Bronchial epithelial cell (primary cell): ENCODE measurements at places on chromosomes 1 and 21. TPM values are rescaled to one million over a fixed set of nuclear protein-coding genes. Genes with fewer than 3 reads are reported as not detected.

- no peak for DNase-seq
Measured at GRCh38 chr1:219906924-219907771, 21.2 kb downstream of the SLC30A10 start.

GRCh38 chr1:67166196-67166595, at the start of gene IL23R:
IL23R (plus strand) TSS chr1:67166454; CDS start chr1:67168121, 1,667 bp downstream.
- no peak for DNase-seq

DNA sequence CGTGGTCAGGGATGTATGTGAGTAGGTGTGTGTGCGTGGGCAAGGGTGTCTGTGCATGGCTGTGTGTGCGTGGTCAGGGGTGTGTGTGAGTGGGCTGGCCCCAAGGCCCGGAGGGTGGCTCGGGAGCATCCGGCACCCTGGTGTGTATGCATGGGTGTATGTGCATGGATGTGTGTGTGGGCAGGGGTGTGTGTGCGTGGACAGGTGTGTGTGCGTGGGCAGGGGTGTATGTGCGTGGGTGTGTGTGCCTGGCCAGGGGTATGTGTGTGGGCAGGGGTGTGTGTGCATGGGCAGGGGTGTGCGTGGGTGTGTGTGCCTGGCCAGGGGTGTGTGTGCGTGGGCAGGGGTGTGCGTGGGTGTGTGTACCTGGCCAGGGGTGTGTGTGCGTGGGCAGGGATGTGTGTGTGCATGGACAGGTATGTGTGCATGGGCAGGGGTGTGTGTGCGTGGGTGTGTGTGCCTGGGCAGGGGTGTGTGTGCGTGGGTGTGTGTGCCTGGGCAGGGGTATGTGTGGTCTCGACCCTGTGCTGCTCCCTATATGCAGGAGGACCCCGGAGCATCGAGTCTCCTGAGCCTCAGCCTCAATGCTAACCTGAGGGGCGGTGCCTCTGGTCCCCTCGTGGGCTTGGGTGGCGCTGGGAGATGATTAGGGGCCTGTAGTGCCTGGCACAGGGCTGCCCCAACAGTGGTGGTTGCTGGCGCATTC, 16.3 kb downstream of the ARHGEF16 start:
- DNase-seq = no peak

DNA sequence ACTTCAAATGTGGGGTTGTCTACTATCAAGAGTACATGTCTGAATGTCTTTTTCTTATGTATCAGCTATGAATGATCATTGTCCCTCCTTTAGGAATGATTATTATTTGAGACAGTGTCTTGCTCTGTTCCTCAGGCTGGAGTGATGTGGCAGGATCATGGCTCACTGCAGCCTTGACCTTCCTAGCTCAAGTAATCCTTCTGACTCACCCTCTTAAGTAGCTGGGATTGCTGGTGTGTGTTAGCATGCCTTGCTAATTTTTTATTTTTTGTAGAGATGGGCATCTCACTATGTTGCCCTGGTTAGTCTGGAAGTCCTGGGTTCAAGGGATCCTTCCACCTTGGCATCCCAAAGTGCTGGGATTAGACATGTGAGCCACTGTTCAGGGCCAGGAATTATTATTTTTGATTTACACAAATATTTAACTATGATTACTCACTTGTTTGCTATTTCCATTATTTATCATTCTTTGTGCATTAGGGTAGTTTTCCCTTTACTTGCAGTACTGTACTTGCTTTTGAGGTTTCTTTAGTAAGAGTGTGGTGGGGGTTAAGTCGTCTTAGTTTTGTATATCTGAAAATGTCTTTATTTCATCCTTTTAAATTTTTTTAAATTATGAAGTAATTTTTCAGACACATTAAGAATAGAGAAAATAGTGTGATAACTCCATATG, 12.8 kb downstream of the S100A7 start:
- DNase-seq = peak; percentile 79

DNA sequence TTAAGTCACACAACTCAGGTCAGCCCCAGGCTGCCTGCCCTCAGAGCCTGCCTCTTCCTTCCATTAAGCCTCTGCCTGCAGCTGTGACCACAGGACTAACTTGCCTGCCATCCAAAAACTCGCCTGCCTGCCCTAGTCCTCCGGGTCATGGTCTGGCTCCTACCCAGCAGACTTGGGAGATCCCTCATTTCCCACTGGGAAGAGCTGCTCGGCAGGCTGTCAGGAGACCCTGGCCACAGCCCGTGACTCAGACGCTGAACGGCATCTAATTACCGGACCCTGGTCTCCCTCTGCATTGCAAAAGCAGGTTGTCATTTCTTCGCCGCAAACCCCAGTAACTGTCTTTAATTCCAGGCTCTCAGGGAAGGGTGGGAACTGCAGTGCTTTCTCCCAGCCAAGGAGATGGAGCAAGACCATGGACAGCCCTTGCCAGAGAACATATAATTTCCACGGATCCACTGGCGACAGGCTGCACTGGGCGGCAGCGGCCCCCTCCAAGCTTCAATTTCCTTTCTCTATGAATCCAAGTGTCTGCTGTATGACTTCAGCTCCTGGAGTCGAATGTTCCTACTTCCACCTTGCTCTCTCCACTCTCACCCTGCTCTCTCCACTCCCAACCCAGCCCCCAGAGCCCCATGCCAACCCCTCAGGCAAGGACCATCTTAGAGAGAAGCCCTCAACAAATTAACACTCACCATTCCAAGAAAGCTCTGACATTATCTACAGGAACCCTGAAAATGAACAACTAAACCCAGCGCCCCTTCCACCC, 20.4 kb downstream of the OLFML2B start:
- DNase-seq = no peak

DNA sequence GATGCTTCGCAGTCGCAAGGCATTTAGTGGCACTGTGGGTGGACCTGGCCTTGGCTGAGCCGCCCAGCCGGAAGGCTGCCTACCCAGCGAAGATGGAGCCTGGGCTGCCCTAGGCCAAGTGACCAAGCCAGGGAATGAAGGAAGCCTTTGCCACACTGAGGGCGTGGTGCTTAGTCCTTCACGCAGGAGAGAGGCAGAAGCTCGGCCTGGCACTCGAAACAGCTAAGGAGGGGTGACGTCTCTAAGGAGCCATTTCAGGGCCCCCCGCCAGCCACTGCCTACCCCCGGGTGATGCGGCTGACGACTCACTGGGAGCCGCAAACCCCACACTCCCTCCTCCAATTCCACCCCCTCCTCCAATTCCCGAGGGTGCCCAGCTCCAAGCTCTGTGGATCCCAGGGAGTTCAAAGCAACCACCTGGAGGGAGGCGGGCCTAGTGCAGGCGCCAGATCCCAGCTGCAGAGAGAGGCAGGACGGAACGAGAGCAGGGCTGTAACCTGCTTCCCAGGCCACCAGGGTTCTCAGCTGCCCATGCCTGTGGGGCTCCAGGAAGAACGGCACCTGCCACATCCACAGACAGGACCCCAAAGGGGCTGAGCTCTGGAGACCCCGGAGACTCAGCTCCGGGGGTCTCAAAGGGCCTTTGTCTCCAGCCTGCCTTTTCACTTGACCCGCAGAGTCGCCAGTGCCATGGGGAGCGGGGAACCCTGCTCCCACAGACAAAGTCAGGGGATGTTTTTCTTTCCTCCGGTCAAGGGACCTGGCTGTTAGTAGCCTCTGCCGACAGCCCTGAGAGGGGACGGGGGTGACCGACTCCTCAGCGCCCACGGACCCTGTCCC, 75.8 kb downstream of the ARHGEF16 start:
- no peak for DNase-seq

DNA sequence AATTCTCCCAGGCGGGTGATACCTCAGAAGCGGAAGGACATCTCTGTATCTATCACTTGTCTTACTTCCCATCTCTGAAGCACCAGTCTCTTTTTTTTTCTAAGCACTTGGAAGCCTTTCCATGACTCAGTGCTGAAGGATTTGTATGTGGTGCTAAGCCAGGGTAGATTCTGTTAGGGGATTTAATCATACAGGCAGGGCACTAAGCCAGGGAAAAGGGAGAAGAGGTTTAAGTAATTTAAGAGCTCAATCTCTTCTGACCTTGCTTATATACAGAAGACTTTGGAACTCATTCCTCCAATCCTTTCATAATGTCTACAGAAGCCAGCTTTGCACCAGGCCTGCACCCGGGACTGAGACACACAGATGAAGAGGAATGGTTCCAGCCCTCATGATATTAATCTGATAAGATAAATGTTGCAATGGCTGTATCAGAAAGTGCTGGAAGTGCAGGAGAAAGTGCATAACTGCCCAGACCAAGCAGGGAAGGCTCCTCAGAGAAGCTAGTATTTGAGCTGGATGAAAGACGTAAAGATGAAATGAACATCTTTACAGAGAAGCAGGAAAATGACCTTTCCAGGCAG, 11.0 kb downstream of the FAM163A start:
- DNase-seq = peak; percentile 58

DNA sequence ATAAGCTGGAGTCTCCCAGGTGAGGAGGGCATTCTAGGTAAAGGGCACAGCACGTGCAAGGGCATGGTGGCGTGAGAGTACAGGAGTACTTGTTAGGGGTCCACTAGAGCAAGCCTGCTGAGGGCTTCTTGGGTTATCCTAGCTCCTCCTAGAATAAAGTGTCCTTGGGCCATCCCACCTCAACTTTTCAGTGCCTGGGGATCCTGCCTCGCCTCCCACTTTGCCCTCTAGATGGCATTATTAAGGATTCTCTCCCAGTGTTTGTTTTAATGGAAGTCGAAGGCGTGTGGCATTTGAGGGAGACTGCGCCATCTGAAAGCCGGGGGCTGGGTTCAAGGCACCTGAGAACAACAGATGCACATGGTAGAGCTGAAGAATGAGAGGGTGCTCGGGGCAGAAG, 74.5 kb upstream of the SELENON start:
- no peak for DNase-seq

DNA sequence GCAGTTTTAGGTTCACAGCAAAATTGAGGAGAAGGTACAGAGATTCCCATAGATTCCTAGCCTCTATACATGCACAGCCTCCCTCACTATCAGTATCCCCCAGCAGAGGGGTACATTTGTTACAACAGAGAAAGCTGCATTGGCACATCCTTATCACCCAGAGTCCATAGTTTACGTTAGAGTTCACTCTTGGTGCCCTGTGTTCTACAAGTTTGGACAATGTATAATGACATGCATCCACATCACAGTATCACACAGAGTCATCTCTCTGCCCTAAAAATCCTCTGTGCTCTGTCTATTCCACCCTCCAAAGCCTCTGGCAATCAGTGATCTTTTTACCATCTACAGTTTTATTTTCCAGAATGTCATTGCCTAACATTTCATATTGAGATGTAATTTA, 22.3 kb upstream of the RGS16 start:
- DNase-seq = peak; percentile 32

DNA sequence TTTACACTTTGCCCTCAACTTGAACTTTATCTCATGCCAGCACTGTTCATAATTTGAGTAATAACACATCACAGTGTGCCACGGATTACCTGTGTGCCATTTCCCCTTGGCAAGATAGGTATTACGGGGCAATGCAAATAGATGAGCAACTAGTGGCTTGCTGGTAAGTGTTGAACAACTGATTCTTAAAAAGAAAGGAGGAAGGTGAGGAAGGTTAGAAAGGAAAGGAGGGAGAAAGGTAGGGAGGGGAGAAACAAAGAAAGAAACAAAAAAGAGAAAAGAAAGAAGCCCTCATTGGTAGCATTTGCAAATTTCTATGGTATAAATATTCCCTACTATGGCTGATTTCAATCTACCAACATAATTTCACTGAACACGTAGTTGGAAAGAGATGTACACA, 118.2 kb upstream of the OLIG2 start:
- DNase-seq = no peak

DNA sequence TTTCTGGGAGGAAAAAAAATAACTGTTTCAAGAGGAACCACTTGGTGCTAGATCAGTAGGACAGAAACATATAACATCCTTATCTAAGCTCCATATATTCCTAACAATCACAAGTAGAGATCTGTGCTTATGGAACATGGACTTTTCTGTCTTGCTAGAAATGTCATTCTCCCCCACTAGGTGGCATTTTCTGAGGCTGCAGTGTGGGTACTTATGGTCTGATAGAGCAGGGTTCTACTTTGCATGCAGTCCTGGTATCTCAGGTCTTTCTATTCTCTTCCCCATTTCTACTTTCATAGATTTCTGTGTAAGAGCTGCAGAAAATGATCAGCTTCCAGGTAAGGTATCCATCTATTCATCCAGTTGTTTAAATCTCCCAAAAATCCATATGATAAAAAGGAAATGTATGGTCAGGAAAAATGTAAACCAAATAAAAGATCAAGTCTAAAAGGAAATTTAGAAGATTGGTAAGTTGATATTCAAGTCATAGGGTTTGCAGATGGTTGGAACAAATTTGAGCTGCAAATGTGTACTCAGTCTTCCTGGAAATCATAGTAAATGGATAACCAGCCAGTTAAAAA, 1.5 kb downstream of the ZNF684 start:
- DNase-seq = peak; percentile 61

DNA sequence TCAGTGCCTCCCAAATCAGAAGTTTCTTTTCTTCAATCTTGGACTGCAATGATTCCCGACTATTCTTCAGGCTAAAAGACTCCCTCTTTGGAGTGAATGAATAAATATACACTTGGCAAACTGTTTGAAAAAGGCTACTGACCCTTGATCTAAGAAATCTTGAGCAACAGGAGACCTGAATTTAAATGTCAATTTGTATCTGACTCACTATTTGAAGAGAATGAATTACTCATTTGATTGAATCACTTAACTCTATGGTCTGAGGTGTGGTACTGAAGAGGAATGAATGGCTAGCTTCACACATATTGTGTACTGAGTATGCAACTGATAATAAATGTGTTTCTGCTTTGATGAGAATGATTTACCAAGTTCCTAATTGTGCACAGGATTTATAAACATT, 4.6 kb upstream of the SMG7 start:
- DNase-seq = peak; percentile 94

DNA sequence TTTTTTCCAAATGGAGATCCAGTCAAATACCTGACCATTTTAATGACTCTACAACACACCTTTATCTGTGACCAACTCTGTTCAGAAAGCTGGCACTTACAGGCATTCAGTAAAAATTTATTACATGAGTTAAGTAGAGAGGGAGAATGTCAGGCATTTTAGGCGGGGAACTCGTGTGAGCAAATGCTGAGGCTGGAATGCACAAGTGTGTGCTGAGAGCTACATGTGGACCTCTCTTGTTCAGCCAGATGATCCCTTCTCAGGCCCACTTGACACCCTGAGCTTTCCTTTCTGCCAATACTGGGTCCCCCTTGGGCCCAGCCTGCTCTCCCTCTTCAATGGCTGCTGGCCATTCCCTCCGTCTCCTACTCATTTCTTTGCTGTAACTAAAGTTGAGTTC, 11.7 kb downstream of the PPIH start:
- DNase-seq = no peak

DNA sequence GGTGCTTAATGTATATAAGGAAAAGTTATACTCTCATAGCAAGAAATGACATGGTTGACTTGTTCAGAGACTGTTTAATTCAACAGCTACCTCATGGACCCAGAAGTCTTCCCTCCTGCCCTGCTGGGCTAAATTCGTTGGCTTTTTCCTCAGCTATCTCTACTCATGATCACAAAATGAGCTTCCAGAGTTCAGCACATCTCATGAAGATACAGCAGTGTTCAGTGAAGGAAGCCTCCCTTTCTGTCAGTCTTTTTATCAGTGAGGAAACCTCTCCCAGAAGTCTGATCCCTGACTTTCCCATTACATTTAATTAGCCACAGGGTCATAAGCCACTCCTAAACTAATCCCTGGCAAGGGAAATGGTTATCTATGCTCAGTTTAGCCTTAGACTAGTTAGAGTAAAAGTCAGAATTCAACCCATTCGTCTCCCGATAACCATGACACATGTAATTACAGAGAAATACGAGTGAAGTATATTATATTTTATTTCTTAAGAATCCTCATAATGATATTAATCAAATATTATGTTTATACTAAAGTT, 97.5 kb downstream of the DENND1B start:
- no peak for DNase-seq

Gene NES
- under 0.01 TPM in 1 of 2 replicates, not detected in the other for total RNA-seq

Gene POU2F1
- total RNA-seq = 3.9 and 5.1 TPM in 2 replicates

Gene SNIP1
- total RNA-seq = 11.3 and 16.9 TPM in 2 replicates

Gene S100A7A
- not detected in 2 replicates for total RNA-seq

Gene FNDC5
- total RNA-seq = not detected in 2 replicates
